CD4-positive, alpha-beta T cell treated with Interleukin-10 for 1 hour (primary cell): ENCODE measurements at places on chromosomes 3 and 15.

DNA sequence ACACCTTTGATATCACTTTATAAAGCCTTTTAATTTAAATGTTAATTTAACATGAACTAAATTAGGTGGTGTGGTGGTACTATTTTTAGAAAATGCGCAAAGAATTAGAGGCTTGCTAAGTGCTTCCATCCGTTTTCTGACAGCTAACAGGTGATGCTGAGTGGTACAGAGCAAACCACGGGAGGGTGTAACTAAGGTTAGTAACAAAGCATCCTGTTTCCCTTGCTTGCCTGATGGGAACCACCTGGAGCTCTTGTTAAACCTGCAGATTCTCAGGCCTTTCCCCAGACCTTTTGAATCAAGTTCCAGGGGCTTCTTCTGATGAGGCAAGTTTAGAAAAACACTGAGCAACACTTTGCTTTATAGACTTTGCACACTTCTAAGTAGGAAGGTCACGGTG, 101.0 kb downstream of the ATG7 start:
- no peak for DNase-seq

GRCh38 chr3:55742022-55742831, 255.1 kb upstream of the WNT5A start:
- DNase-seq, result no peak

DNA sequence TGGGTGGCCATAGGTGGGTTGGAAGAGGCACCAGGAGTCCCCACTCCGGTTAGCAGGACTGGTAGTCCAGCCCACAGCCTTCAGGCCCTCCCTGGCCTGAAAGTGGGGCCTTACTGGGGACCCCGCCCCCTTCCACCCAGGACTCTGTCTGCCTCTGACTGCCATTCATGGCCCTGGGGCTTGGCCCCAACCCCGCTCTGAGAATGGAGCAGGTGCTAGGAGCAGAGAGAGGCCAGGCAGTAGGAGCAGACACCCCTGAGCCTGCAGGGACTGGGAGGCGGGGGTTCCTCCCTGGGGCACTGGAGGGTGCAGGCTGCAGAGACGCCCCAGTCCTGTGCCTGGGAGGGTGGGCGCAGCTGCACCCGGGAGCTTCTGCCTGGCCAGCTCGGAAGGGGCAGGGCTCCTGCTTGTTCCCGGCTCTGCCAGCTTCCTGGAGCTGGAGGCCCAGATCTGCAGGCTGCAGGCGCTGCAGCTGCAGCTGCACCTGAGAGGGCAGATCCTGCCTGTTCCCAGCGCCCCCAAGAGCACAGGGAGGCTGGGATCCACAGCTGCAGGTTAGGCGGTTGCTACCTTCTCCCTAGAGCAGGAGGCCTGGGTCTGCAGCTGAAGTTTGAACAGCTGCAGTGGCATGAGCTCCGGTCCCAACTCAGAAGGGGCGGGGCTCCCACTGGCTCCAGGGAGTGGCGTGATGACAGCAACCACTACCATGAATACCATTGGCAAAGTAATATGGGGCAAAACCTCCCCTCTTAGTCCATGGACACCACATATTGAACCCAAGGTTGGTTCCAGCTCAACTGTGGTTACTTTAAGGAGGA, 194.7 kb downstream of the SQOR start:
- no peak for DNase-seq

- DNase-seq, result no peak
Observed at GRCh38 chr15:31104003-31104402, 2.5 kb upstream of the TRPM1 start.

DNA sequence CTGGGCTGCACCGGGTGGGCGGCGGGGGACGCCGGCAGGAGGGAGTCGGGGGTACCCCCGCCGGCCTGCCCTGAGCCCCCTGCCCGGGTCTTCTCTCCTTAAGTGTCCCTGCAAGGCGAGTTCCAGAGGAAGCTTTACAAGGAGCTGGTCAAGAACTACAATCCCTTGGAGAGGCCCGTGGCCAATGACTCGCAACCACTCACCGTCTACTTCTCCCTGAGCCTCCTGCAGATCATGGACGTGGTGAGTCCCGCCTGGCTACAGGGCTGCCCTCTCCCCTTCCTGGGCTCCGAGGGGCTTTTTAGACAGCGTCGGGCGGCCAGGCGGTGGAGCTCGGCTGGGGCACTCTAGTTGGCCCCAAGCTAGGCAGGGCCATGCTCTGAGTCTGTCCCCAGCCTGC, 480 bp downstream of the CHRNA7 start:
- DNase-seq, result no peak

- no peak for DNase-seq
Observed at GRCh38 chr3:177157492-177157891, 39.8 kb downstream of the TBL1XR1 start.

DNA sequence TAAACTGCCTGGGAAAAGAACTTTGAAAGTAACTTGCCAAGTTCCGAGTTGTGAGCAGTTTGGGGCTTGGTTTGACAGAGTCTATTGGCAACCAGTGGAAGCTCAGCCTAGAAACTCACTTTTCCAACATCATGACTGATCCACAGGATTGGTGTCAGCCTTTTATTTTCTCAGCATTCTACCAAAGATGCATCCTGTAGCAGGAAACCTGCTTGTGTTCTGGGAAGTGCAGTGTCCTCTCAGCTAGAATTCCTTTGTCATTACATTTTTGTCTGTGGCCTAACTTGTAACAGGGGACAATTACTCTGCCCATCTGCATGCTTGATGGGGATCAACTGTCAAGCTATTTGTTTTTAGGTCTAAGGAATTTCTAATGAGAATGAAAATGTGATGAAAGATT, 116.7 kb upstream of the LMOD3 start:
- no peak for DNase-seq

GRCh38 chr3:59558906-59559720, 509.3 kb upstream of the CFAP20DC start:
- DNase-seq, result no peak

DNA sequence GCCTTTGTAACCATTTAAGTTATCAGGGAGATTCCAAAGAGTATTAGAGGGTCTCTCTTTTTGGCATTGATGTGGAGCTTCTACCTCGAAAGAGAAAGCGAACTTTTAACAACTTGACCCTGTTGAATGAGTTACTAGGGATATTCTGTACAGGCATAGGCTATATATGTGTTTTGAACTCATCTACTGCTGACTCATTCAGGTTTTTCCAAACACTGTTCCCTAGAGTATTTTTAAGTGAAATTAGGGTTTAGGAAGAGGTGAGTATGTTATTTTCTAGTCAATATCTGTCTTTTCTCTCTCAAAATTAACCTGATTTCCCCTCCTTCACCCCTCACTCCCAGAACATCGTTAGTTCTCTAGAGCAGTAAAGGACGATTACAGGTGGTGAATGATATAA, 228.1 kb upstream of the C2CD4B start:
- no peak for DNase-seq

DNA sequence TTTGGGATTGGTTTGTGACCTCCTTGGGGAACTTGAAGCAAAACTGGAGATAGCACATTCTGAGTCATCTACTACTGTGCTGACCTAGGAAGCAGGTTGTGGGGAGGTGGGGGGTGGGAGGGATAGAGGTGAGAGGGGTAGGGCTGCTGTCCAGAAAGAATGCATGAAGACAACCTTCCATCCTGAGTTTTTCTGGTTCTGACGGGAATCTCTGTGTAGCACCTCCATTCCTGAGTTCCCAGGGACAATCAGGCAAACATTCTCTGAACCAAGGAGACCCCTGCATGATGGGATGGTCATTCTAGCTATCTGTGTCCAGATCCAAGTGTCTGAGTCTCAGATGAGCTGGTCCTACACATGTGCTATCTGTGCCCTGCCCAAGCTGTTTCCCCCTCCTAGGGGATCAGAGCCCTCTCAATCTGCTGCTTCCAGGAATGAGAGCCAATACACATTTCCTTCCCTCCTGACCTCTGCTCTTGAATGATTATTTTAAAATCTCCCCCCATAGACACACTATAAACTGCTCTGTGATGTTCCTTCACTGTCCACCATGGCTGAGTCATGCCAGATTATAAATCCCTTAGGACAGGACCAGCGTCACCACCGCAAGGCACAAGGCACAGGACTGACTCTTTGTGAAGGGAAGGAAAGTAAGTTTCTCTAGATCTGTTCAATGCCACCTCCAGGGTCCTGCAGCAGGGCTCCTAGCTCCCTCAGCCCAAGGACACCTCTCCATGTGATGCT, 2.2 kb upstream of the CD276 start:
- DNase-seq, result no peak

DNA sequence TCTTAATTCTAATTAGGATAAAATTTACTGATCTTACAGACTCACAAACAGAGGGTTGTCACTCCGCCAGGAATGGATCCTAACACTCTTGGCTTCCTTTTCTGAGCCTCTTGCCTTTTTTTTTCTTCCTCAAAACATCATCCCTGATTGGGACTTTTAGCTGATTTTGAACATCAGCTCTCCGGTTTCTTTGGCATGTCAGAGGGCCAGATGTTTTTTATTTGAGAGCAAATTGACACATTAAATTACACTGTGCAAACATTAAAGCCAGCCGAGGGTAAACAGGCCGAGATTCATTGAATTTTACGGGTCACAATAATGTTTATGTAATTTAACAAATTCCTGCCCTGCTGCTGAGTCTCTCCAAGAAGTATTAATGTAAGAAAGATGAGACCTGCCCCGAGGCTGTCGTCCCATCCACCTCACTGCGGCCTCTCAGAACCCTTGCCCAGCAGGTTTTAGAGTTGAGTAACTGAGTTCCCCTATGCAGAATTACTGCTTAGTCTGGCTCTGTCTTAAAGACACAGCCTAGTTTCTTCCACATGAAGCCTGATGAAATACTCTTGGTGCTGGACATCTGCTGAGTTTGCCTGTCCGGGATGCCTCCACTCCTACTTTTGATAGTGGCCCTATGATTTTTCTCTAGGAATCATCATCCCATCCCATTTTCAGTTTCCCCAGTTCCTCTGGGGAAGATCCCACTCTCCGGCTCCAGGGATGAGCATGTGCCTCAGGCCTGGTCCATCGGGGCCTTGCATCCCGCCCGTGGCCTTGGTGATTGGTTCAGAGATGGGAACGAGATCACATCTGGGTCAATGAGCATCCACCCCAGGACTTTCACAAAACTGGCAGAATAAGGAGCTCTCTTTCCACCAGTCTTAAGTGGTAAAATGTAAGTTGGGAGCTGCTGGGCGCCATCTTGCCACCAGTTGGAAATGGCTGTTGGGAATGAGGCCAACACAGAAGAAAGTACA, 226.6 kb upstream of the TLE3 start:
- no peak for DNase-seq

DNA sequence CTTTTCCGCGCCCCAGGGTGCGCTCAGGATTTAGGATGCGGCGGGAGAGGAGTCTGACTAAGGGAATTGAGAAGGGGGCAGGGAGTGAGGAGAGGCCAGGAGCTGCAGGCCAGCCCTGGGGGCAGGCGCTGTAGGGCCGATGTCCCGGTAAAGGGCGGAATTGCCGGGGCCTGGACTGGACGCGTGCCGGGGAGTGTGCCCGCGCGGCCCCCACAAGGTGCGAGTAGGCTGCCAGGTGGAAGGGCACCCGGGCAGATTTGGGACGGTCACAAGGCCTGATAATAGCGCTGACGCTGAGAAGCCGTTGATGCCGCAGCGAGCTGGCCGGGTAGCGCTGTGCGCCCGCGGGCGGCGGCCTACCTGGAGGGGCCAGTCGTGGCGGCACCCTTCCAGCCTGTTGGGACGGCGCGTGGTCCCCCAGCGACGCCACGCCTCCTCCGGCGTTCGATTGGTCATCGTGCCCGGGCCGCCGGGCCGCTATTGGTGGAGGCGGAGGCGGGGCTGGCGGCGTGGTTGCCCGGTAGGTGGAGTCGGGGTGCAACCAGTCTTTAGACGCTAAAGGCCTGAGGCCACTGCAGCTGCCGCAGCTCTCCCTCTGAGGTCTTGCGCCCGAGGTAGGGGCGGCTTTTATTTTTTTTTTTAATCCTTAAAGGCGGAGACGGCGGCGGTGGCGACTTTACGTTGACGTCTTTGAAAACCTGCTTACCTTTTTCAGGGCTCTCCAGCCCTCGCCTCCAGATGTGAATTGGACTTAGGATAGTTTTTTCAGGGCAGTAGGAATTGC, 903 bp downstream of the SLC25A38 start:
- DNase-seq, result peak; percentile 94

GRCh38 chr3:19632099-19633074, 301.6 kb downstream of the EFHB start:
- DNase-seq, result no peak

- no peak for DNase-seq
Observed at GRCh38 chr3:190357468-190357867, 30.5 kb upstream of the CLDN16 start.

DNA sequence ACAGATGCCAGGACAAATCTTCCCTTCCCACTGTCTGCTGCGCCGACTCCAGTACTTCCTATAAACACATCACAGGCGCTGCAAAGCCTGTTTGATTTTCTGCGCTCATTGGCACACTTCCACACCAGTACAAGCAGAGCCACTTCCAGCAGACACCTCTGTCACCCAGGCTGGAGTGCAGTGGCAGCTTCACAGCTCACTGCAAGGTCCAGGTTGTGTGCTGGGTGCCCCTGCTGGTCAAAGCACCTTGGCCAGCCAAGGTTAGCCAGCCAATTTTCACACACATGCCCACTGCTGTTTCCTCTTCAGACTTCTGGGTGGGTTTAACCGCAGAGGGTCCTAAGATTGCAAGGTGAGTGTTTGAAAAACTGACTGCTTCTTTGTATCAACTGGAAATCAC, 4.9 kb downstream of the CHDH start:
- DNase-seq, result no peak

DNA sequence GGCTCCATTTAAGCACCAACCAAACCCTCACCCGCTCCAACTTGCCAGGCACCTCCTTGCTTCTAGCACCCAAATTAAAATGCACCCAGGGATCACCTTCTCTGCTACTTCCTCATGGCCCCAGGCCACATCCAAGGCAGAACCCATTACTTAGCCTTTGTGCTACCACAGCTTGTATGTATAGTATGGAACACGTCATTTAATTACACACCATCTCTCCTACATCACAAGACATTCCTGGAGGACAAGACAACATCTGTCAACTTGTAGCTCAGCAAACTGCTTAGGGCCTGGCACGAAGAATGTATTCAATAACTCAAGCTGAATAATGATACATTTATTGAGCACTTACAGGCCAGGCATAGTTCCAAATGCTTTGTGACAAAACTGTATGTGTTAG, 23.3 kb downstream of the ZDHHC3 start:
- no peak for DNase-seq
